ENCODE measurements at places on chromosomes 2 and 18.
A peak's percentile ranks its signal among the peaks of the same experiment; 100 is the strongest.

- DNase-seq = no peak
These were observed 48.4 kb upstream of the TMEM17 start for GRCh38 chr2:62554440-62554839.

- peak; percentile 97 for DNase-seq
These were observed 96.7 kb upstream of the COL5A2 start for GRCh38 chr2:189276277-189276676.

- peak; percentile 56 for DNase-seq
These were observed 325.6 kb upstream of the VRK2 start for GRCh38 chr2:57720728-57721627.

DNA sequence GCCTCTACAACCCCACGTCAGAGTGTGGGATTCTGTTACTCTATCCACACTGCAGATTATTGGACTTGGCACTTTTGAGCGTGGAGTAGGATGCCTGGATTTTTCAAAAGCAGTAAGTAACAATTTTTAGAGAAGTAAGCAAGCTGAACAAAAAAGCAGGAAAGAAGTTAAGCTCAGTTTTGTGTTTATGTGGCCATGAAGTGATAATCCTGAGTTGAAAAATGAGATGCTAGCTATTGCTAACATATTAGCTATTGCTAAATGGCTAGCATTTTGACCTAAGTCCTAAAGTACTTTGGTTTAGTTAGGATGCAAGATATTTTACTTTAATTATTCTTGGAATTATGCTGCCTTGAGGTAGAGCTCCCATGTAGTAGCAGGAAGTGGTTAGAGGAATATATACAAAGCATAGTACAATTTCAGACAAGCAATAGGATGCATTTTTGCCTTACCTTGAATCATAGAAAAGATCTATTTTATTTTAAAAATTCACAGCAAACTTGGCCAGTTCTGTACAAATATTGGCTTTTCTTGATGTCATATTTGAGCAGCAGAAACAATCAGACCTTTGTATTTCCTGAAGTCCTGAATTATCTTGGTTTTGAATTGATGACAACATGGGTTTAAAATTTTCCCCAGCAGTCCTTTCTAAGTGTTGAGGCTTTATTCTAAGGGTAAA is 74.6 kb downstream of the COX7A2L start:
- DNase-seq = no peak

DNA sequence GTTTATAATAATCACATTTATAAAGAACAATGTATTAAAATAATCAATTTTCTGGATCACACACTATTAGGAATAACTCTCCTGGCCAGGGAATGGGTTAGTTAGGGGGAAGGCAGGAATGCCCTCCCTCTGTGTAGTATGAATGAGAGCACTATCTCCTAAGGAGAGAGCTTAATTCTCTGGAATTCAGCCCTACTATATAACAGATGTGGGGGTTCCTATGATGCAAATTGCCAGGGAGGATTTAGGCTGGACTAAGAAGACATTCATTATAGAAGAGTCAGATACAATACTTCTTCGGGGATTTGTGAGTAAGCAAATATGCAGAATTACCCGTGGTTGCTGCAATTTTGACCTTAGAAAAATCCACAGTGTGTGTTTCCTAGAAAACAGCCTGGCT is 250.1 kb upstream of the VRK2 start:
- DNase-seq = no peak

- peak; percentile 77 for DNase-seq
These were observed 30.1 kb downstream of the KCTD18 start for GRCh38 chr2:200479692-200480265.

DNA sequence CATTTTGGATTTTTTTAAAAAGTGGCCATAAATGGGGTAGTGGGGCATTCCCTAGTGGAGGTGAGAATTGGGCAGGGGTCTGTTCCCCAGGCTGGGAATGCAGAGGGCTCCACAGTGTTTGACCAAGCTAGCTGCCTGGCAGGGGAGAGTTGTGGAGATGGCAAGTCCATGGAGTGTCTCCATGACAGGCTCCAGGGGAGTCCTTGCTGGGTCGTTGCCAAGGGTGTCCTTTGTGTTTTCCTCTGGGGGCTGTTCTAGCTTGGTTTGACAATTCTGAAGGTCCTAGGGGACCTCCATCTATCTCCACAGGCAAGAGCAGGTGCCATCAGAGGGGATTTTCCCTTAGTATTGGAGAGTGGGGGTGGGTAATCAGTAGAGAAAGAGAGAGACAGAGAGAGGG is 265.3 kb downstream of the DYSF start:
- DNase-seq = no peak

DNA sequence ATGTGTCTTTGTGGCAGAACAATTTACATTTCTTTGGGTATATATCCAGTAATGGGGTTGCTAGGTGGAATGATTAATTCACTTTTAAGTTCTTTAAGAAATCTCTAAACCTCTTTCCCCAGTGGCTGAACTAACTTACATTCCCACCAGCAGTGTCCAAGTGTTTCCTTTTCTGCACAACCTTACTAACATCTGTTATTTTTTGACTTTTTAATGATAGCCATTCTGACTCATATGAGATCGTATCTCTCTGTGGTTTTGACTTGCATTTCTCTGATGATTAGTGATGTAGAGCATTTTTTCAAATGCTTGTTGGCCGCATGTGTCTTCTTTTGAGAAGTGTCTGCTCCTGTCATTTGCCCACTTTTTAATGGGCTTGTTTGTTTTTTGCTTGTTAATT is 43.1 kb upstream of the PTH2R start:
- DNase-seq = peak; percentile 92

Data from fibroblast of villous mesenchyme (primary cell).